ENCODE measurements at places on chromosomes 2 and 18.

DNA sequence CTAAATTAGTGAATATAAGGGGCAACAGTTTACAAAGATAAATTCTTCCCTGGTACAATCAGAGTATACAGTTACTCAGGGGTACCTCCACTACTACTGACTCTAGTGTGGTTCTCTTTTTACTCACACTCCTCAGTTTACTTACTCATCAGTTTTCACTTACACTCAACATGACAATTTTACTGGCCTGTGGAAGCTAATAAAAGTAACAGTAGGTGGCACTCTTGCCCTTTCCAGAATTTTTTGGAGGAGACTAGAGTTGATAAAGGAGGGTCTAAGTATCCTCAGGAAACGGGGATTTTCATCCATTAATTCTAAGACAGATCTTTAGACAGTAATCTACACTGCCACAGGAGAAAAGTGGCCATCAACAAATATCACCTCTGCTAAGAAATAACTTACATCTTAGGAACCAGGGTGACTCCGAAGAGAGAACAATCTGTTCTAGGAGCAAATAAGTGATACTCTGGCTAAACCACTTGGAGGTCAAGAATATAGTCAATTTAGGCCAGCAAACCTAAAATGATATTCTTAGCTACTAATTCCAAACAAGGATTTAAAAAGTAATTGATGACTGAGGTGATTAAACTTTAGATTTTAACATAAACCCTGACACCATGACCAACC is 61.3 kb downstream of the ATL2 start:
- no peak overlapping the region for H3K4me3 ChIP-seq
- peaks cover 50% of the 10 kb centered on the region for H3K36me3 ChIP-seq
- no peak overlapping the region for H3K27ac ChIP-seq
- H3K4me1 ChIP-seq = peaks cover 3% of the 10 kb centered on the region
- no peak for DNase-seq

DNA sequence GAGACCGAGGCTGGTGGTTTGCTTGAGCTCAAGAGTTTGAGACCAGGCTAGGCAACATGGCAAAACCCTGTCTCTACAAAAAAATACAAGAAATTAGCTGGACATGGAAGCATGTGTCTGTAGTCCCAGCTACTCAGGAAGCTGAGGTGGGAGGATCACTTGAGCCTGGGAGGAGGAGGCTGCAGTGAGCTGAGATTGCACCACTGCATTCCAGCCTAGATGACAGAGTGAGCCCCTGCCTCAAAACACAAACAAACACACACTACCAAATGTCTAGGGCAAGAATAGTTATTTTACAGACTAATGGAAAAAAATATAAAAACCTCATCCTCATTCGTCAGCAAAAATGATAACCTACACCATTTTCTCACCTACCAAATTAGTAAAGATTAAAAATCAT is 15.3 kb downstream of the BUB1 start:
- H3K36me3 ChIP-seq = no peaks in the 10 kb centered on the region
- H3K4me1 ChIP-seq = peaks cover 7% of the 10 kb centered on the region
- no peak overlapping the region for H3K4me3 ChIP-seq
- no peak overlapping the region for H3K27ac ChIP-seq
- DNase-seq = no peak

DNA sequence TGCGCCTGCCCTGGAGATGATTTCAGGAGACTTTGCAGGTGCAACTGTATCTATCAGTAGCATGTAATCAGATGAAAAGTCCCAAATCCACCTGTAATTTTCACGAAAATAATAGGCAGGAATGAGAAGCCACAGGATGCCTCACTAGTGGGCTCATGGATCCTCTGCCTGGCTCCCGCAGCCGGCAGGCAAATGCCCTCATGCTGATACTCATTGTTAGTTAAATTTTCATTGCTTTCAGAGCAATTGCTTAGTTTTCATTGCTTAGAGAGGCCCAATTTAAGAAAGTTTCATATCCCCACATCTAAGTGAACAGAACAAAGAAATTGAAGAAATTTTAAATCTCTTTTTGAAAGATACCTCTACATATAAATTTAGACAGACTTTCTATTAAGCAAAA is 57.6 kb upstream of the CTDP1 start:
- no peak overlapping the region for H3K27ac ChIP-seq
- no peak overlapping the region for H3K4me3 ChIP-seq
- no peak for DNase-seq
- peaks cover 2% of the 10 kb centered on the region for H3K27me3 ChIP-seq

DNA sequence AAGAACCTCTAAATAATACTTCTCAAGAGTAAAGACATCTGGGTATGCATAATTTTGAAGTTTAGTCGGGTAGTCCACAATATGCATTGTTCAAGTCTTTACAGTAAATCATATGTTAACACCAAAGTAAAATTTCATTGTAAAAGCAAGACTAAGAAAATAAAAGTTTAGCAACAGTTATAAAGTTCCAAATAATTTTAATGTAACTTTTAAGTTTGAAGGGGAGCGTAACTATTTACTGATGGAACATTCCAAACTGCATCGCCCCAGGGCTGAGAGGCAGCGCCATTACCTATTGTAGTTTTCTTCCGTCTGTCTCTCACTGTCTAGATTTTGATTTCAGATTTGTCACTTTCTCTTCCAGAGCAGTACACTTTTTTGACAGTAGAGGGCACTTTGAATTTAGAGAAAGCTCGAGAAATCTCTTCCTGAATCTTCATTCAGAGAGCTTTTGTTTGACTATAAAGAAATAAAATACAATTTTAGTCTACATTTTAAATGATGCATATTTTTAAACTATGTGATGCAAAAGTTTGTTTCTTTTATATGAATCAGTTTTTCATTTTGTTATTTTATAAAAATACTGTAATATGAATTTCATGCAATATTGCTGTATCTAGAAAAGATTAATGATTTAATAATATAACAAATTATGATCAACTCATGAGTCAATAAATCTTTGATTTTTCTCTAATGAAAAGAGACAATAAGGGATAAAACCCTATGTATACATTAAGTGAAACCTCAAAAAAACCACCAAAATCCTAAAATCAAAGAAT is 389.8 kb downstream of the FIGN start:
- H3K4me1 ChIP-seq = peaks cover 5% of the 10 kb centered on the region
- H3K27ac ChIP-seq = no peak overlapping the region
- no peak for DNase-seq
- H3K27me3 ChIP-seq = no peaks in the 10 kb centered on the region
- H3K36me3 ChIP-seq = no peaks in the 10 kb centered on the region
- no peak overlapping the region for H3K4me3 ChIP-seq

DNA sequence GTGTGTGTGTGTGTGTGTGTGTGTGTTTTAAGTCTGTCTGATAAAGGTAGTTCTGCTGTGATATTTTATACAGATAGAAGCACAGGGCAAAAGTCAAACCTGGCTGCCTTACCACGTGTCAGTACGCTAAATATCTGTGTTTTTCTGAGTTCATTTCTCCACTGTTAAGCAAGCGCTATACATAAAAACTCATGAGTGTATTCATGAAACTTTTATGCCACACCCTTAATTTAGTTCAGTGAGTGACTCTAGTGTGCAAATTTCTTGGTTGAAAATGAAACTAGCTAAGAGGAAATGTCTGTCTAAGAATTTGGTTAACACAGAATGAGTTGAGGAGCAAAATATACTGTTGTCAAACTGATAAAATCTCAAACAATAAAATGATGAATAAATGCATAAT is 11.2 kb downstream of the CASP10 start:
- no peaks in the 10 kb centered on the region for H3K4me1 ChIP-seq
- no peaks in the 10 kb centered on the region for H3K27me3 ChIP-seq
- no peak overlapping the region for H3K4me3 ChIP-seq

GRCh38 chr2:206462240-206462854 is 19.0 kb downstream of the ADAM23 start:
- no peaks in the 10 kb centered on the region for H3K36me3 ChIP-seq
- no peaks in the 10 kb centered on the region for H3K27me3 ChIP-seq
- DNase-seq = no peak
- H3K27ac ChIP-seq = no peak overlapping the region
- H3K4me3 ChIP-seq = no peak overlapping the region
- H3K4me1 ChIP-seq = no peaks in the 10 kb centered on the region

- no peak overlapping the region for H3K4me3 ChIP-seq
- H3K4me1 ChIP-seq = no peaks in the 10 kb centered on the region
- H3K27me3 ChIP-seq = no peaks in the 10 kb centered on the region
- no peaks in the 10 kb centered on the region for H3K36me3 ChIP-seq
- DNase-seq = no peak
Measured at GRCh38 chr2:230246206-230246605, 20.7 kb downstream of the SP140 start.

DNA sequence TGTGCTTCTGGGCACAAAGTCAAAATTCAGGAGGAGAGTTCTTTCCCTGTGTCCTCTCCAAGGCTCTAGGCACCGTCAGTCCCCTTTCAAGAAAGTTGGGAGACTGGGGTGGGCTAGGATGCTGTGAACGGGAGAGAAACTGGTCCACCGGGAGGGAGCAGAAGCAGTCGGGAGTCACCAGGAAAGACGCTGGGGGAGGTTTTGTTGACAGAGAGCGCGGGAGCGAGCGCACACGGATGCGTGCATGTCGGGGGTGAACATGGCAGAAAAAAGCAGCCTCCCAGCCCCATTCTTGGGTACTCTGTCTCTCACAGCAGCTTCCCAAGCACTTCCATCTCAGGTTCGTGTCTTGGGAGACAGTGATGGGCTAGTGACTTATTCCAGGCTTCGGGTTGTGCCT is 97.1 kb upstream of the PXDN start:
- no peak for DNase-seq
- H3K36me3 ChIP-seq = no peaks in the 10 kb centered on the region
- no peaks in the 10 kb centered on the region for H3K4me1 ChIP-seq
- no peak overlapping the region for H3K27ac ChIP-seq
- no peak overlapping the region for H3K4me3 ChIP-seq
